SJSA1 (cell line): ENCODE measurements at places on chromosomes 13 and 19. TPM values are rescaled to one million over a fixed set of nuclear protein-coding genes. Genes with fewer than 3 reads are reported as not detected.

DNA sequence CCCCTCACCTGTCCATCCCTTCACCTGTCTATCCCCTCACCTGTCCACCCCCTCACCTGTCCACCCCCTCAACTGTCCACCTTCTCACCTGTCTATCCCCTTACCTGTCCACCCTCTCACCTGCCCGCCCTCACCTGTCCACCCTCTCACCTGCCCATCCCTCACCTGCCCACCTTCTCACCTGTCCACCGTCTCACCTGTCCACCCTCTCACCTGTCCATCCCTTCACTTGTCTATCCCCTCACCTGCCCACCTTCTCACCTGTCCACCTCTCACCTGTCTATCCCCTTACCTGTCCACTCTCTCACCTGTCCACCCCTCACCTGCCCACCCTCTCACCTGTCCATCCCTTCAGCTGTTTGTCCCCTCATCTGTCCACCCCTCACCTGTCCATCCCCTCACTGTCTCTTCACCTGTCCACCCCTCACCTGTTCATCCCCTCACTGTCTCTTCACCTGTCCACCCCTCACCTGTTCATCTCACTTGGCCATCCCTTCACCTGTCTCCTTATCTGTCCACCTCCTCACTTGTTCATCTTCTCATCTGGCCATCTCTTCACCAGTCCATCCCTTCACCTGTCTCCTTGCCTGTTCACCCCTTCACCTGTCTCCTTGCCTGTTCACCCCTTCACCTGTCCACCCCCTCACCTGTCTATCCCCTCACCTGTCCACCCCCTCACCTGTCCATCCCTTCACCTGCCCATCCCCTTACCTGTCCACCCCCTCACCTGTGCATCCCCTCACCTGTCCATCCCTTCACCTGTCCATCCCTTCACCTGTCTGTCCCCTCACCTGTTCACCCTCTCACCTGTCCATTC, 12.7 kb upstream of the KANK2 start:
- DNase-seq, result no peak

GRCh38 chr13:60838581-60838980, 441.6 kb downstream of the TDRD3 start:
- DNase-seq, result no peak

DNA sequence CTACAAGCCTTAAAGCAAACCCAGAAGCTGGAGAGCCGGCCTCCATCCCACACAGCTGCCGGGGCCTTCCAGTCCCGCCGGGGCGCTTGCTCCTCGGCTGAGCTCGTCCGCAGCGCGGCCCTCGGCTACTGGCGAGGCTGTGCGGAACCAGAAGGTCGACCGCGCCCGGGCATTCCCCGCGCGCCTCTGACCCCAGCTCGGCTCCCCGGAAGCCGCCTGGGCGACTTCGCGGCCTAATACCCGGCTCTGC, 863 bp downstream of the ANKRD10 start:
- DNase-seq, result no peak

Gene HSPB6
- total RNA-seq, result not detected in 2 replicates

Gene B3GNT3
- total RNA-seq, result not detected in 2 replicates

- DNase-seq, result no peak
These were observed 29.1 kb downstream of the TNFRSF19 start for GRCh38 chr13:23599083-23599925.

- DNase-seq, result no peak
These were observed 420 bp upstream of the FSD1 start for GRCh38 chr19:4303819-4304537.

DNA sequence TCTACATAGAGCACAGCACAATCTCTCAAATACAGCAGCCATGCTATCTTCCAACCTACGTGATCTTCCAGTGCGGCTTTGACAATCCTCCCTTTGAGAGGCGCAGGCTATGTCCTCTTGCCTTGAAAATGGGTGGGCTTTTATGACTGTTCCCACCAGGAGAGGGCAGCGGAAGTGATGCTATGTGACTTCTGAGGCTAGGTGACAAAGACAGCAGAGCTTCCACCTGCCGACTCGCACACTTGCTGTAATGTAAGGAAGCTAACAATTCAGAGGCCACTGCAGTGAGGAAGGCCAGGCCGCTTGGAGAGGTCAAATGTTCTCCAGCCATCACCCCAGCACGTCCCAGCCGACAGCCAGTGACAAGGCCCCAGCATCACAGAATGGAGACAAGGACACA, 65.8 kb downstream of the MRPL57 start:
- no peak for DNase-seq

DNA sequence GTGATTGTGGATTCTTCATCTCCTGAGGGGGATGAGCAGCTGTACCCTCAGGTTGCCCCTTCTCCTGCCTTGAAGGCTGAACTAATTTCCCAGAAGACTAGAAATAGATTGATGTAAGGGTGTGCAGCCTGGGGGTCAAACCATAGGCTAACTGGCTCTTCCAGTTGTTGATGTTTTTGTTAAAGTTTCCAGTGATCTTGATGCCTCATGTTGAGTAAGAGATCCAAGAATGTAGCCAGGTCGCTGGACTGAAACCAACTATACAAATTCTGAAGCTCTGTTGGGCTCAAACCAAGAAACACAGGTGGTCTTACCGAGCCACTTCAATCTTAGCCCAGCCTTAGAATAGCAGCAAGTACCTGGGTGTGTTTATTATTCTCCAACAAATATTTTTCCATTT, 391.8 kb downstream of the KLF5 start:
- DNase-seq, result no peak

DNA sequence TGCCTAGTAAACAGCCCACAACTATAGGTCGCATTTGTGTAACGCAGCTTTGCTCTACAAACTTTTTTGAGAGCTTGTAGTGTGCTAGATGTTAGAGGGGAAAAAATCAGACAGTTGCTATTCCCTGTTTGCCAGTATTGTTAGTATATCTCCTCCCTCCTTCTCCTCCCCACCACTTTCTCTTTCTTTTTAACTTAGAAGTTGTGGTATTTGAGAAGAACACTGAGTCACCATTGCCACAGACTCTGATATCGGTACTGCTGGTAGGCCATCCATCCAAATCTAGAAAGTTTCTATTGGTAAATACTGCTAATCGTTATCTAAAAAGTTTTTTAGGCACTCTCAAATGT, 666 bp downstream of the POMP start:
- DNase-seq, result no peak

- peak; percentile 66 for DNase-seq
These were observed 259.9 kb downstream of the FOXO1 start for GRCh38 chr13:40406405-40407120.

DNA sequence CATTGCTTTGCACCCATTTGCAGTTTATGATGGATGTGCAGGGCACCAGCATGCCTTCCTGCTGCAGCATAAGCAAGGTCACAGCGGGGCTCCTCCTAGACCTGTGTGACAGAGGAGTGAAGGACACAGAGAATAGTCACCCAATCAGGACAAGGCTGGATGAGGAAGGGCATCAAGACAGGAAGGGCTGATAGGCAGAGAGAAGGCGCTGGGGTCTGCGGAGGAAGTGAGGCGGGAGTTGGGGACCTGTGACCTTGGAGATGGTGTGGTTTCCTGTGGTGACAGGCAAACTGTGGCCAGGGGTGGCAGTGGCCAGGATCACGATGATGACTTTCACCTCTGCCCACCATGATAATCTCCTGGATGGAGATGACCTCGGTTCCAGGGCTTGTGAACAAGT, 16.4 kb upstream of the KCTD15 start:
- DNase-seq, result no peak

- no peak for DNase-seq
These were observed 14.6 kb upstream of the ZNF536 start for GRCh38 chr19:30357580-30357954.

Gene ETV2
- total RNA-seq, result 0.82 and 9.0 TPM in 2 replicates

DNA sequence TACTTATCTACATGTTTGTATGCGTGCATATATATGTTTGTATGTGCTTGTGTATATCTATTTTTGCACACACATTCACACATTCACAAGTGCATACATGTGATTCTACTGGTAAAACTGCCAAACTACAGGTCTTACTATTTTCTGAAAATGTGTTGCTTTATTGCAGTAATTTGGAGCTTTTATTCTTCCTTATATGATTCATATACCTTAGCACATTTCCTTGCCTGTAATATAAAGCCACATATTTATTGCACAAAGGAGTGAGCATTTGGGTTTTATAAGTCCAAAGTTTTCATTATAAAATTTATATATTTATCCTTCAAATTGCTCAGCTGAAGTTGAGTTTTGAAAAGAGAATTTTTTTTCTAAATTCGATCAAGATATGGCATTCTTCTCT, 1120.4 kb upstream of the PCDH9 start:
- DNase-seq, result no peak

DNA sequence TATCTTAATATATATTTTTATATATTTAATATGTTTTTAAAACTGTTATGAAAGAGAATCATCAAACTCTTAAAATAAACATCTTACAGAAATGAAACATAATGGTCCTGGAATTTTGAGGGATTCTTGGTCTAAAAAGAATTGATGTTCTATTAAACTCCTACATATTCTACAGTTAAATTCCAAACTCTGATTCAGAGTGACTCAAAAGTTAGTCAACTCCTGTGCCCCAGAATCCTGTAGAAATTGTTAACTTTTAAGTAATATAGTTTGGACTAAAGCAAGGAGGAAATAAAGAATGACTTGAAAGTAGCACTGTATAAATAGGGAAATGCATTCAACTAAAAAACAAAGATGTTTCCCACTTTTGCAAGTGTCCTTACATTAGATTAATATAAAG, 47.7 kb downstream of the FNDC3A start:
- DNase-seq, result peak; percentile 59

DNA sequence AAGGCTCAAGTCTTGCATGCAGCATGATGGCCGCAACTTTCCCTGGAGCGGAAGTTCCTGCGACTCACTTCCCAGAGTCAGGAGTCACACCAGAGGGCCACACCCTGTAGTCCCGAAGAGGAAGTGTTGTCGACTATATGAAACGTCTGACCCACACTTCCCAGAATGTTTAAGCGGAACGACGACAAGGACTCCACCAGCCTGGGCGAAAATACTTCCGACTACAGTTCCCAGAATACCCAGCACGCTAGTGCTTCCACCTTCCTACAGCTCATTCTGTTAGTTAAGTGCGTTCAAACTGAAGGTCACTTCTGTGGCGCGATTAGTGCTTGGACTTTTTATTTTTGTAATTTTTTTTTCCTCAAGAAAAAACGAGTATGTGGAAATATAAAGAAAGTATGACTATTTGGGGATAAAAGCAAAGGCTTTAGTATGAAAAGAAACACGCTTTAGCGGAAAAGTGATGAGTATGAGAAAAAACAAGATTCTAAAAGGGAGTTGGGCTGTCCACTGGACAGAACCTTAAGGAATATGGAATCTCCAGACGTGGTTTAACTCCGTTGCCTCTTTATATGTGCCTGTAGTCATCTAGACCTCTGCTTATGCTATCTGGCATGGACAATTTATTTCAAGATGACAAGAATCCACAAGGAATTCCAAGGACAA, 15.5 kb upstream of the ZNF112 start:
- DNase-seq, result no peak

DNA sequence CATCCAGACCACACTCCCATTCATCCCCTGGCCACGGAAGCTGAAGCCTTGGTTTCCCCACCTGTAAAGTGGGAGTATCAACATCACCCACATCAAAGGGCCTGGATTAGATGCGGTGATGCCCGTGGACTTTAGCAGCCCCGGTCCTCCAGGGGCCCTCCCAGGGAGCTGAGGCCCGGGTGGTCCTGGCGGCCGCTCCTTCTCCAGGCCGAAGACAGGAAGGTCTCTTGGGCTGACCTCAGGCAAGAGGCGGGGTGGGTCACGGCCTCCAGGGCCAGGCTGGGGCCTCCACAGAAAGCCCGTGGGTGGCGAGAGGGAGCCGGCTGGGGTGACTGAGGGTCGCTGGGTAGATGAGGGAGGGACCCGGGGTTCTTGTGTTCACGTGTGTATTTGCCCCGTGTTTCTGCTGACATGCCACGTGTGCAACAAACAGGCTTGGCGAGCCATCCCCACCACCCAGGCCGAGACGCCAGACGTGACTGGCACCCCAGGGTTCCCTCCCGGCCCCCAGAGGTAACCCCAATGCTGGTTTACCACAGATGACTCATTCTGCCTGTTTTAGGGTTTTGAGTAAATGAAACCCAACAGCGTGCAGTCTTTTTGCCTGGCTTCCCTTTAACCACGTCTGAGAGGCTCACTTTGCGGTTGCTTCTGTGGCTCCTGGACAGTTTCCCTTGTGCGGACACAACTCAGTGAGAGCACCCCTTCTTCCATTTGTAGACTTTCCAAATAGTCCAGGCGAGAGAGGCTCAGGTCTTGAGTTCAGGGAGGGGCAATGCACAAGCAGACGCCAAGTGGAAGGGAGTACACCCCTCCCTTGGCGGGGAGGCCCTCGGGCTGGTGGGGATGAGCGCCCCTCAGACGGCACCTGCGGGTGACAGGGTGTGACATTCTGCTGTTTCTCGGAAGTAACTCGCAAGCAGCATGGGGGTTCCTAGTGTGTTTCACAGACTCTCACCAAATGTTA, 42.9 kb downstream of the C13orf46 start:
- no peak for DNase-seq

Gene TNFSF13B
- total RNA-seq, result 0.11 TPM in 1 of 2 replicates, not detected in the other
